GM04503 (cell line): ENCODE measurements at places on chromosomes 1 and 21.

DNA sequence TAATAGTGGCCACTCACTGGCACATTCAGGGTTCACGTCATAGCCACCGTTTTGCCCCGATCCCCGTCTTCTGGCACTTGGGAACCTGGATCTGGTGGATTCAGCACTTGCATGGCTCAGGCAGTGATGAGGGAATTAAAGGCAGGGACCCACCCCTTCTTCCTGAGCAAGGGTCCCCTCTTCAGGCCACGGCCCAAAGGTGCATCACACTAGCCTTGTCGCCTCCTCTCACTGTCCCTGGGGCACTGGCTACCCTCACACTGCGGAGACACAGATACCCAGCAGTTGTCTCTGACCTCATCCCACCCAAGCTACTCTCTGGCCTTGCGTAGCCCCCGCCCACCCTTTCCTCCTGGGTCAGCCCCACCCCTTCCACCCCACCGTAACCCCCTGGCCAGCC lies 19.9 kb upstream of the LDLRAP1 start:
- DNase-seq, result no peak

DNA sequence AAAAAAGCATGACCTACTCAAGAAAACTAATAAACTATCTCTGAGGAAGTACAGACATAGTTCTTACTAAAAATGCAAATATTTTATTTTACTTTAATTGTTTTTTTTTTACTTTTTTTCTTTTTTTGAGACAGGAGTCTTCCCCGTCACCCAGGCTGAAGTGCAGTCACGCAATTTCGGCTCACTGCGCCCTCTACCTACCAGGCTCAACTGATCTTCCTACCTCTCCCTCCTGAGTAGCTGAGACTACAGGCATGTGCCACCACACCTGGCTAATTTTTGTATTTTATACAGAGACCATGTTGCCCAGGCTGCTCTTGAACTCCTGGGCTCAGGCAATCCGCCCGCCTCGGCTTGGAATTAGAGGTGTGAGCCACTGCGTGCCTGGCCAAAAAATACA lies 1263.1 kb downstream of the KCNT2 start:
- no peak for DNase-seq

DNA sequence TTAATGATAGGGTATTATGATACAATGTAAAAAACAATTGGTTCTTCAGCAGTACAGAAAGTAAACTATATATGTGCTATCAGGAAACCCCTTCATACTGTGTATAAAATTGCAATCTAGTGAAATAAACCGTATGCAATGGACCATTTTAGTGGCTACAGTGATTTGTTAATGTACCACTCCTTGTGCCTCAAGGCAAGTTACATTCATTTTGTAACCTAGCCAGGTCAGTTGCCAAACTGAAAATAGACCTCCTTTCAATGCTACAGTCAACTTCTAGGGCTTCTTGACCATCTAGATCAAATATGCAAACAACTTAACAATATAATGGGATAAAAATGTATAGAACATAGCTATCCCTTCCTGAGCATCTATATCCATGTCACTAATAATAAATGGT lies 52.0 kb upstream of the RAVER2 start:
- DNase-seq, result no peak

GRCh38 chr1:156470473-156470872 lies 30.1 kb downstream of the MEF2D start:
- no peak for DNase-seq

DNA sequence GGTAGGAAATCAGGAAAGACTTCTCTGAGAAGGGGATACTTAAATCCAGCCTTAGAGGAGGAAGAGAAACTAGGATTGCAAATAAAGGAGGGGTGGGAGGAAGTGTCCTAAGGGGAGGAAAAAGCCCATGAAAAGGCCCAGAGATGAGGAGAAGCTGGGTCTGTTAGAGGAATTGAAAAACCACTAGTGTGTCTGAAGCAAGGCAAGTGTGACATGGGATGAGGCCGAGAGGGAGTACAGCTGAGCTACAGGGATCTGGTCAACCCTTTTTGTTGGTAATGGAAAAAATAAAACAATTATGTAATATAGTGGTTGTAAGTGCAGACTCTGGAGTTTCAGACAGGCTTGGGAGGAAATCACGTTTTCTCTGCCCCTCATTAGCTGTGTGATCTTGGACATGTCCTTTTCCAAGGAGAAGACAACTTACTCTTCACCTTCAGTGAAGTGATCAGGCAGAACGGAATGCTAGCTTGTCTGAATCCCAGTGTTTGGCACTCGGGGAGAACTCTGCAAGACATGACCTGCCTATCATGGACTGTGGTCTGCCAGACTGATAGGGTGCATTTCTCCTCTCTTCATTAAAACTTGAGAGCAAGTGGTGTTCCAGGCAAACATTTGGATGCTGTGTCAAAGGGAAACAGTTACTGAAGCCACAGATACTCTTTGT lies 7.4 kb upstream of the S100A10 start:
- no peak for DNase-seq

- DNase-seq, result no peak
Observed at GRCh38 chr21:25925064-25925800, 190.5 kb downstream of the GABPA start.

GRCh38 chr21:26686705-26687104 lies 113.6 kb upstream of the CYYR1 start:
- no peak for DNase-seq

- no peak for DNase-seq
Observed at GRCh38 chr1:243312952-243313634, 57.3 kb downstream of the SDCCAG8 start.

GRCh38 chr1:237396426-237396825 lies 354.4 kb downstream of the RYR2 start:
- no peak for DNase-seq

DNA sequence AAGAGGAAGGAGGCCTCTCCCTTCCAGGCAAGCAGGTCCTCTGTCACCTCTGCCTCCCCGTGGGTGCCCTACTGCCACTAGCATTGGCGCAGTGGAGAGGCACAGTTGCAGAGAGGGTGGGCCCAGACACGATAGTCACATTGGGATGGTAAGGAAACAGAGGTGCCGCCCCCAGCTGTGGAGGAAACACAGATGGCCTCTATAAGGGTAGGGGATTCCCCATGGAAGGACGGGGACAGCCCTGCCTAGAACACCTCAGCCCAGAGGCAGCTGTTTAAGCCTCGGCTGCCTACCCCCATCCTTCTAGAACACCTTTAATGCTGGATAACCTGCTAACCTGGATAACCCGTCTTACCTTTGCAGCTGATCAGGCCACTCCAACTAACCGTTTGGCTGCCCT lies 65.7 kb upstream of the CNTN2 start:
- no peak for DNase-seq

GRCh38 chr1:1974834-1975233 lies 28.8 kb downstream of the CFAP74 start:
- no peak for DNase-seq

GRCh38 chr1:2503554-2504224 lies 22.7 kb downstream of the PANK4 start:
- DNase-seq, result no peak

GRCh38 chr1:61477301-61477700 lies 247.6 kb downstream of the TM2D1 start:
- no peak for DNase-seq

DNA sequence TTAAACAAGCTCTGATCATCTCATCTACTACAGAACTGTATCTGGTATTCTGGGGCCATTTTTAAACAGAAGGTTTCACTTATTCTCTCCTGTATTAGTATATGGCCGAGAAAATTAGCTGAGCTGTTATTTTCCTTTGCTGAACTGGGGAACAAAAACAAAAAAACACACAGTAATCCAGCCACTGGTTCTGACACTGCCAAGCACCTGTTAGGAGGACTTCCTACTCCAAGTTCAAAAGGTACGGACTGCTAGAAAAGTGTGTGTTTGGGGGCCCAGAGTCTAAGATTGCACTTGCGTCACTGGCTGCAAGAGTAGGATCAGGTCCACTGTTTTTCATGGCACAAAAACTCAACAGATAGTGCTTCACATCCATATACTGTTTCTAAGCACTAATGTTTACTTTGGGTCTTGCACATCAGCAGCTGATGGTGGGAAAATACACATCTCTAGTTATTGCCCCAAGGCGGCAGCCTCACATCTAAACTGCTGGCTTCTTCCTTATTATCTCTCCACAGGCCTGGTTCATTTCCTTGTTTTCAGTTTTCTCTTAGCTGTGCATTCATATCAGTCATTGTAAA lies 226.1 kb downstream of the FGGY start:
- DNase-seq, result no peak

GRCh38 chr1:77514921-77515776 lies 167.3 kb downstream of the ZZZ3 start:
- DNase-seq, result peak; percentile 71

DNA sequence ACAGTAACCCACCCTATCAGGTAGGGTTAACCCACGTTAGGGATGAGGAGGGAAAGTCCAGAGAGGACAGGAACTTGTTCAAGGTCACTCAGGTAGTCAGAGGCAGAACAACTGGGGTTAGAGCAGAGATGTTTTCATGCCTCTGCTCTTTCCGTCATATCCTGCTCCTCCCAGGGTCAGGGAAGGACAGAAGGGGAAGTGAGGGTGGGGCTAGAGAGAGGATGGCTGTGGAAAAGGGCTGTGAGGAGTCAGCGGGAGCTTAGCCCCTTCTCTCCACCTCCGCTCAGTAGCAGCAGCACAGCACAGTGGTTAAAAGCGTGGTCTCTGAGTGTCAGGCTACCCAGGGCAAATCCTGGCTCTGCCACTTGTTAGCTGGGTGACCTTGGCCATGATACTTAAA lies 36.5 kb downstream of the DDX20 start:
- DNase-seq, result no peak

DNA sequence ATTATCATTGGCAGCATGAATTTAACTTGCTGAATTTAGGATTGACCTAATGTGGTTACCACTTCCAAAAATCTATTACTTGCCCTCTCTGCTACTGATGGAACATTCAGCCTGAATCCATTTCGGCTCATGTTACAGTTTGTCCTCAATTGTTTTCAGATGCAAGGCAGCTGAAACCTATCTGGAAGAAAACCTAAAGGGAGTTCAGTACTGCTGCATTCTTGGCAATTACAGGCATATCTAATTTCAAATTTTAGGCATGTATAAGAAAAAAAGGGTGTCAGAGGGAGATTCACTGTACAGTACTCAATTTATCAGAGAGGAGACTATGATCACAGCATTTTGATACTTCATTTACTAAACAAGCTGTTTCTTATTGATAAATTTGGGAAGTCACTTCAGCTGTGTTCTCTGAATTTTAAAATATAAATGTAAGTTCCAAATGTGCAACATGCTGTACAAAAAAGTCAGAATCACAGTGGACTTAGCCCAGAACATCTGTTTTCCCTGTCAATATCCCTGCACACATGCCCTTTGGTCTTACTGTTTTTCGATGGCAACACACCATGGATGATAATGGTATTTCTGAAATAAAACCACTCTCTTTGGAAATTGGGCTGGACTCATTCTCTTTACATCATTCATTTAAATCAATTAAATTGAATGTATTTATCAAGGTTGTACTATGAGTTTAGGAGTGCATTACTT lies 651.6 kb upstream of the ADGRL4 start:
- DNase-seq, result no peak

GRCh38 chr1:236471653-236472052 lies 52.1 kb upstream of the LGALS8 start:
- DNase-seq, result no peak

- no peak for DNase-seq
Observed at GRCh38 chr1:51172811-51173210, 63.3 kb upstream of the RNF11 start.

GRCh38 chr1:214551436-214552173 lies at the start of gene PTPN14:
PTPN14 (minus strand) TSS chr1:214551602; CDS start chr1:214464803, 86,799 bp downstream.
- peak; percentile 81 for DNase-seq

- no peak for DNase-seq
Observed at GRCh38 chr1:169086603-169087455, 19.7 kb upstream of the ATP1B1 start.

GRCh38 chr1:53066488-53066887 lies 4.5 kb downstream of the PODN start:
- no peak for DNase-seq

GRCh38 chr1:116712510-116712909 lies 41.7 kb upstream of the CD2 start:
- no peak for DNase-seq

DNA sequence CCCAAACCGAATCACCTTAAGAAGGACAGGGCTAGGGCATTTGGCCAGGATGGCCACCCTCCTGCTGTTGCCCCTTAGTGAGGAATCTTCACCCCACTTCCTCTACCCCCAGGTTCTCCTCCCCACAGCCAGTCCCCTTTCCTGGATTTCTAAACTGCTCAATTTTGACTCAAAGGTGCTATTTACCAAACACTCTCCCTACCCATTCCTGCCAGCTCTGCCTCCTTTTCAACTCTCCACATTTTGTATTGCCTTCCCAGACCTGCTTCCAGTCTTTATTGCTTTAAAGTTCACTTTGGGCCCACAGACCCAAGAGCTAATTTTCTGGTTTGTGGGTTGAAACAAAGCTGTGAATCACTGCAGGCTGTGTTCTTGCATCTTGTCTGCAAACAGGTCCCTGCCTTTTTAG lies 3.6 kb downstream of the BTG2 start:
- DNase-seq, result no peak

- no peak for DNase-seq
Observed at GRCh38 chr1:222124602-222125001, 382.7 kb upstream of the DUSP10 start.

DNA sequence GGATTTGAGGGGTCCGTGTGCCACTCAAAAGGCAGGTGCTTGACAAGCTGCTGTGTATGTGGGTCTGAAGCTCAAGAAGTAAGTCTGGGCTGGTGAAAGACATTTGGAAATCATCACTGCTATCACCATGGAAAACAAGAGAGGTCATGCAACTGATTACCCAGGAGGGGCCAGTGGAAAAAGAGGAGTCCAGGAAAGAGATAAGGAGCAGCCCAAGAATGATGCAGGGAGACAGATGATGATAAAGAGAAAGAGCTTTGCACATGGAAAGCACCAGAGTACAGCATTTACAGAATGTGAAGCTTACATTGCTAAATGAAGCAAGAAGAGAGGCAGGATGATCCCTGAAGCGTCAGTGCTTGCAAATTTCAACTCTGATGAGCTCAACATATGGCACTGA lies 203.2 kb downstream of the SETD4 start:
- no peak for DNase-seq

GRCh38 chr1:200838676-200839445 lies 33.9 kb upstream of the GPR25 start:
- DNase-seq, result peak; percentile 37

- DNase-seq, result no peak
Observed at GRCh38 chr1:159279773-159280172, 22.4 kb upstream of the FCER1A start.

DNA sequence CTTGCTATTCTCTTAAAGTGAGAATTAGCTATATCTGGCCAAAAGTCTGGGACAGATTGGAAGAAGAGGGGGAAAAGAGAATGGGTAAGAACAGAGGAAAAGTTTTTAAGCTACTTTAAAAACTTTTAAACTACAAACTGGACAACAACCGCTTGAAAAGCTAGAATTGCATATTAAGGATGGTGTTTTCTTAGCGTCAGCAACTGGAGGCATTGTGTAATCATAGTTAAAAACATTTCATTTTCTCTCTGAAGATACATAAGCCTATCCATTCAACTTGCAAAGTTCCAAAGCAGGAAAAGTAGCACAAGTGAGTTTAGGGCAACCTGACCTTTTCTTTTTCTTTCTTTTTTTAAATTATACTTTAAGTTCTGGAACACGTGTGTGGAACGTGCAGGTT lies 10.9 kb downstream of the PBX1 start:
- no peak for DNase-seq

- no peak for DNase-seq
Observed at GRCh38 chr1:164369698-164370365, 189.2 kb upstream of the PBX1 start.
